ENCODE measurements at places on chromosomes 7 and 10.

DNA sequence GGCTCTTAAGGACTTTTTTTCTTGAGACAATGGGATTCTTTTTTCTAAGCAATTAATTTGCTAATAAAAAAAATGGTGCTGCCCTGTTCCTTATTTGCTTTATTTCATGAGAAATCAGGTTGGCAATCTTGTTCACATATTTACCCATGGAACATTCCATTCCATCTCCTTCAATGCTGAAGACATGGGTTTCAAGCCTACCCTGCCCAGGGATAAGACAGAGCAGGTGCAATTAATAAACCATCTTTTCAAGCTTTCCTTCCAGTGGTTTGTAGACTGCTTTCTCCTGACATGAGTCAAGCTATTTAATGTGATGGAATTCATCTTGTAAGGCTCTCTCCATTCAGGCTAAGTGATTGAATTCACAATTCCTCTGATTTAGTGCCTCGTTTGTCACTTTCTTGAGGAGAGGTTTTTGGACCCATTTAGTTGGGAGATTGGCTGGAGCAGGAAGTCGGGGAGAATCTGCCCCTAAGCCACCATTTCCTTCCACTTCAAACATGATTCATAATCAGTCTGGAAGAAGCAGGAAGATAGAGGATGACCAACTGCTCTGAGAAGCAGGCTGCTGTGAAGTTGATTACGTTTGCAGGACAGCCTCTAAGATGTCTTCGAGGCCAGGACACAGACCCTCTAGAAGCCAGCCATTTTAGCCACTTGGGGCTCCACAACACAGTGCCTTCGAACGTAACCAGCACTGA lies 552.4 kb upstream of the GALNT17 start:
- DNase-seq, result no peak

DNA sequence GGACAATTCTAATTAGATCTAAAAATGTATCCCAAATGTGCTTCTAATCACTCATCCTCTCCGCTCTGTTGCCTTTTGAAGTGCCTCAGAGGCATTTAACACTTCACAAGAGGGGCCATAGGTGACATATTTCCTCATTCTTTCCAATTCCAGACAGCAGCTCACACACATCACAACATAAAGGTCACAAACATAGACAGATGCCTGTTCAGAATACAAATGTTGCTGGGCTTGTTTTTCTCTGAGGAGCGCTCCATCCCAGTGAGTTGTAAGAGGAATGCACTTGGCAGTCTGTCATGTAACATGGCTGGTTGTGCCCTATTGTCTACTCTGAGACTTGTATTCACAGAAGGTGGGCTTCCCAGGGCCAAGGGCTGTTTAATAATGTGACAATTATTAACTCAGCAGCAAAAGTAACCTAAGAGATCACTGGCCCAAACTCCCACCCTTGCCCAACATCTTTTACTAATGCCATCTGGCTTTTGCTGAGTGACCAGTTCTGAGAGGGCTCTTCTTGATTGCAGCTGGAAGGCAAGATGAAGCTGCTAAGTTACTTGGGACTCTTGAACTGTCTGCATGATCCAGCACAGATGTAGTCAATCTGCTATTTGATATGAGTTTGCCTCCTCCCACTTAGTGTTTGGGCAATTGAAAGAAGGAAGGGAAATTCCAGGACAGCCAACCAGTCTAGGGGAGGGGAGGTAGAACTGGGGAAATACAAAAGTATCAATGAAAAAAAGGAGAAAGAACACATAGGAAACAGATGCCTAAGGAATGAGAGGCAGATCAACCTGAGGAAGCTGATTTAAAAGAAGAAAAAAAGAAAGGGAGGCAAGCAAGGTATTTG lies 13.6 kb downstream of the PON2 start:
- no peak for DNase-seq

DNA sequence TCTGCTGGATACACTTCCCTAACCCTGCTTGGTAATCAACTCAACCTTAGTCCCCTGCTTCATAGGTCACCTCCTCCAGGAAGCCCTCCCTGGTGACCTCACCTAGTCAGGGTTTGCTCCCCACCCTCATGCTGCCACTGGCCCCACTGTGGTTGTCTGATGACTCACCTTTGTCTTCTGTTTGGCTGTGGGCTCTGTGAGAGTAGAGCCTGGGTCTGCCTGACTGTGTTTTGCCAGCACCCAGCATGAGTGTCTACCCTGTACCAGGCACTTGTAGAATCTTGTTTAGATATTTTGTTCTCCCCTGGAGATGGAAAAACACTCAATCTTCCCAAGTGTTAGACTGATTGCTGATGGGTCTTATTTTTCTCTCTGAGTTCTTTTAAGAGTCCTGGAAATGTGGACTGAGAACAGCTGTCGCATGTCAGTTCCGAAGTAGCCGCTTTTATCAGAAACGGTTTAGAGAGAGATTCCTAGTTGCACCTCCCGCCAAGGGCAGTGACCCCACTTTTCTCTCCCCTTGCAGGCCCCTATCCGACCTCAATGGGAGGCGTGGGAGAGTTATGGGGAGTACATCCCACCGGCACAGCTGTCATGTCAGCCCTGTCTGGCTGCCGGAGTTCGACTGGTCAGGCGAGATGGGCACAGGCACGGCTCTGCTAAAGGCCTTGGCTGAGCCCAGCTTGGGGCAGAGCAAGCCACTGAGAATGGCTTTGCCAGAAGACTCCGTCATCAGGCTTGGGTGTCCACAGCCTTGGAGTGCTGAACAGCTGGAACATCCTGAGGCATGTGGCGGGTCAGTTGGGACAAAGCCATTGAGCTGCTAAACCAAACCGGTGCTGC lies 134.3 kb downstream of the GRK5 start:
- DNase-seq, result peak; percentile 63

DNA sequence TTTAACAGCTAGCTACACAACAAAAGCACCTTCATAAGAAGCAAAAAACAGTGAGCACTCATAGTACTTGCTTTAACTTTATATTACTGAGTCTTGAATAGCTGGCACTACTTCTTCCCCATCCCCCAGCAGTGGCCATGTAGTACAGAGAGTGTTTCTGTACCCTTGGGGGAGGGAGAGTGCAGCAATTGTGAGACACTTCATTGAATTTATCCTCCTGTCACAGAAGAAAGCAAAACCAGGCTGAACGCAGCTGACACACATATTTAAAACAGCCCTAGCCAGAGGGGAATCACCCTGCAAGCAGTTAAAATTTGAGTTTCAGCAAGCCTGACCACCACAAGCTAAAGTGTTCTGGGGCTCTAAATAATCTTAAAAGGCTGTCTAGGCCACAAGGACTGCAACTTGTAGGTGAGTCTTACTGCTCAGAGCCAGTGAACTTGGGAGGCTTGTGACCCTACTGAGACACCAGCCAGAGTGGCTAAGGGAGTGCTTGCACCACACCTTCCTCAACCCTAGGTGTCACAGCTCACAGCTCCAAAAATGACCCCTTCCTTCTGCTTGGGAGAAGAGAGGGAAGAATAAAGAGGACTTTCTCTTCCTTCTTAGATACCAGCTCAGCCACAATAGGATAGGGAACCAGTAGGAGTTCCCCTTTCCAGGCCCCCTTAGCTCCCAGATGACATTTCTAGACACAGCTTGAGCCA lies 97.7 kb upstream of the MEOX2 start:
- DNase-seq, result no peak

DNA sequence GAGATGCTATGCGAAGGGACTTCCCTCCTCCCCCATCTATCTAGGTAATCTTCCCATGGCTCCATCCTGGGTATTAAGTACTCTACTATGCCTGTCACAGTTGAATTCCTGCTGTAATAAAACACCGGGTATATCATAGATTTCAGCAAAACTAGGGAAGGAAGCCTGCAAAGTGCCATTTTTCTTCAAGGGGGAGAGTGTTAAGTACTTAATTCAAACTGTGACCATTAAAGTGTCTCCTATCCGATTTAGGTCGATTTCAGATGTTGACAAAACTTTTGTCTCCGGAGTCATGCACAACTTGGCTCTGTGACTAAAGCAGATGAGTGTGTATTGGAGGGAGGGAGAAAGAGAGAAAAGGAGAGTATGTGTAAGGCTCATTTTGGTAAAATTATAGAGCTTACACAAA lies 4.6 kb downstream of the HOXA4 start:
- DNase-seq, result no peak

DNA sequence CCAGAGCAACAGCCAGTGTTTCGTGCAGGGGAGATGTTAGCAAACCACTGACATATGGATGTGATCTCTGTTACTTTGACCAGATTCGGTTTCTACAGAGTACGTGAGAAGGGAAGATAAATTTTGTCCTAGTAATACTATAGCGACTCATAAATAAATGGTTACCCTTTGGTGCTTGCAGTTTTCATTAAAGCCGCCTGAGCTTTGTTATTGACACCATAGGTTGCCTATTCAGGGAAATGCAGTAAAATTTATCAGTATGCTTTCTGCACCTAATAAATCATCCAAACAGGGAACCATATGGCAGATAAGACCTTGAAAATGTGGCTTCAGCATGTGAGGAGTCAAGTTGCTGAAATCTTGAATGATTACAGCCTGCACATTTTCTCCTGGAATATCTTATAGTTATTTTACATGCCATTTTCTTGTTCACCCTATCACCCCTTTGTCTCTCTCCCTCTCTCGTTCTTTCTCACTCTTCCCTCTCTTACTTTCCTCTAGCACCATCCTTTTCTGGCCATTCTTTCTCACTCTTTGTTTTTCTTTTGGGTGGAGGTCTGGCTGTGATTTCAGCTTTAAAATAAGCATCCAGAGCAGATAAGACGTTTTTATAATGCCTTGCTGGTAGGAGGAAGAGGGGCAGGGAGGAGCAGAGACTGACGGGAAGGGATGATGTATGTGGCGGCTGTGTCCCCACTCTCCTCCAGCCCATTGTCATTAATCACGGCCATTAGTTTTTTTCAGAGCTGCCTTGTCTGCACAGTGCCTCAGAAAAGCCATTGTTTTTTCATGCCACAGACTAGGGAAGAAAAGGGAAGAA lies 182.5 kb downstream of the LRMDA start:
- DNase-seq, result no peak

- DNase-seq, result no peak
These were observed 1.8 kb upstream of the LBX1 start for GRCh38 chr10:101231092-101231491.

DNA sequence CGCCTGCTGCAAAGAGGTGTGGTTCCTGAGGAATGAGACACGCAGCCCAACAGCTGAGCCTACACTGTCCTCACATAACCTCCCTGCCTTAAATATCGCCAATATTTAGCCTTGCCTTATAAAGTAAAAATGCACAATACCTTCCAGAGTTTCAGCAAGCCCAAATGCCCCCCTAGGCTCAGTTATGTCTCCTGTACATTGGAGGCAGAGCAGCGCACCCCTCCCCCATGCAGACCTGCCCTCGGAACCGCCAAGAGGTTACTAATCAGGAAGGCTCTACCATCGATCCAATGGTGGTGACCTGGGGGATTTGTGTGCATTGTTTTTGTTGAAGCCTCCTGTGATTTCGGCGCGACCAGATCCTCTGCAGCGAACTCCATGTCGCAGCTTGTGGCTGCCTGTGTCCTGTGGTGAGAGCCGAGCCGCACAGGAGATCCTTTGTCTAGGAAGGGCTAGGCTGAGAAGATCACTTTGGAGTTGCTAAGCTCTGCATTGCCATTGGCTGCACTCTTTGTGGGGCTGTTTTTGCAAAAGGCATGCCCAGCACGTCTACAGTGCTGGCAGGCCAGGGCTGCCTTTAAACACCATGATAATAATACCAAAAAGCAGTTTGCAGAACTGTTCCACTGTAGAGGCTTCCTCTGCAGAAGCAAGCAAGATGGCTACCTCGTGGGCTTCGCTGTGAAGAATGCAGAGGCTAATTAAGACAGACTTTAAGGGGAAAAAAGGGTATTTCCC lies 40.1 kb downstream of the TET1 start:
- DNase-seq, result peak; percentile 61

GRCh38 chr10:68594405-68594804 lies 34.3 kb downstream of the TET1 start:
- DNase-seq, result no peak

DNA sequence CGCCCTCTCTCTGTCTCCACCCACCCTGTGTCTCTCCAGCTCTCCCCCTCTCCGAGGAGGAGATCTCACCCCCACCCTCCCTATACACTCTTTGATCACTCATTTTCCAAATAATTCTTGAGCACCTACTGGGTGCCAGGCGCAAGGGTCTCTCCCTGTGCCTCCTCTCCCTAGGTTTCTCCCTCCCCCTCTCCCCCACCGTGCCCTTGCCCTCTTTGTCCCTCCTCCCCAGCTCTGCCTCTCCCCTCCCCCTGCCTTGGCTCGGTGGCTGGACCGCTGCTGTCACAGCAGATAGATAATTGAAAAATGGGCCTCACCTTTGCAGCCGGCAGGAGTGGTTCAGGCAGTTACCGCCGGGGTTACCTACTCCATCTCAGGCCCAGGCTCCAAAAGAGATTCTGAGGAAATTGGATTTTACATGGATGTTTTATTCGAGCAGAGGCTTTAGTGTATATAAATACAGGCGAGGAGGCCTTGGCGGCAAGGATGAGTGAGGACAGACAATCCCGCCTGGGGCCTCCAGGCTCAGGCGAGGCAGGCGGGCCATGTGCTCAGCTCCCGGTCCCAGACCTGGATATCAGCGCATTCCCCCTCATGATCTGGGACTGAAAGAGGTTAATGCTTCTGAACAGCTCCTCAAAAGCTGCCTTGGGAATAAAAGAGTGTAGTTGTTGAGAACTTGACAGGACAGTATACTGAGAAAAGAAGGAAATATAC lies 60.8 kb upstream of the BTRC start:
- DNase-seq, result no peak

DNA sequence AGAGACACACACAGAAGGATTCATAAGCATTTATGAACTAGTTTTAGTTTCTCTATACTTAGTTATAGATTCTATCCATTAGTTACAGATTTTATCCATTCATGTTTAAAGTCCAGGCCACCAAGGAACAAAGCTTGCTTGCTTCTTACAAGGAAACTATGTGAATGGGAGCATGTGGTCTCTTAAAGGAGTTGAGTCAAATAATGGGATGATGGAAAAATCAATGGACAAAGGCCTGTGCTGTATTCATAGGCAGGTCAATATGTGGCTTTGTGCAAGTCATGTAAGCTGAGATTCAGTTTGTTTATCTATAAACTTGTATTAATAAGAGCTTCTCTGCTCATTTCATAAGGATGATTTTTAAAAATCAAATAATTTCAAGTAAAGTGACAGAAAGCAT lies 172.8 kb upstream of the CDK1 start:
- no peak for DNase-seq

DNA sequence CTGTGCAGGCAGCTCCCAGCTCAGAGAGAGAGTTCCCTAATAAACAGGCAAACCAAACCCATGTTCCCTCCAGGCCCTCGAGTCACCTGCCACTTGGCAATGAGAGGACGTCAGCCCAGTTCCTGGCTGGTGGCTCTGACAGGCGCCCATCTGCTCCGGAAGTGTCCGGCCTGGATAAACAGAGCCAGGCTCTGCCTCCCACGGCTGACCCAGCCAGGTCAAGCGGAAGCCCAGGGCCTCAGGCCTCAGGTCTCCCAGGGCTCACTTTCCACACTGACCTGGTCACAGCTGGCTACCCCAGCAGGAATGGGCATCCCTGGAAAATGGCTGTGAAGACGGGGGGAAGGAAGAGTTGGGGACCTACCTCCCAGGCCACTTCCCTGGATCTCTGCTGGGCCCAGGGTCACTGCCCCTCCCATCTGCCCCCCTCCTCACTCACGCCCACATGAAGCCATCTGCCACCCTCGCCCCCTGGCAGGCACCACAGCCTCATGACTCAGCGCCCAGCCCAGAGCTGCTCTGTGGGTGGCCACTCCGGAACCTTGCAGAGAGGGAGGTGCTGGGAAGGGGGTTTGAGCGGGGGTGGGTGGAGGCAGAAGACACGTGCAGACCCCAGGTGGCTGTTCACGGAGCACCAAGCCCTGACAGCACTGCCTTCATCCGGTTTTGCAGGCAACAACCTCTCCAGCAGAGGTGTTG lies 37.4 kb upstream of the DUSP5 start:
- peak; percentile 37 for DNase-seq

Measured in stimulated activated CD4-positive, alpha-beta T cell treated with anti-CD3 and anti-CD28 coated beads, Interleukin-15, amount 100 ng/mL, for 24 hours (primary cell).